ENCODE measurements at places on chromosomes 1 and 21.

DNA sequence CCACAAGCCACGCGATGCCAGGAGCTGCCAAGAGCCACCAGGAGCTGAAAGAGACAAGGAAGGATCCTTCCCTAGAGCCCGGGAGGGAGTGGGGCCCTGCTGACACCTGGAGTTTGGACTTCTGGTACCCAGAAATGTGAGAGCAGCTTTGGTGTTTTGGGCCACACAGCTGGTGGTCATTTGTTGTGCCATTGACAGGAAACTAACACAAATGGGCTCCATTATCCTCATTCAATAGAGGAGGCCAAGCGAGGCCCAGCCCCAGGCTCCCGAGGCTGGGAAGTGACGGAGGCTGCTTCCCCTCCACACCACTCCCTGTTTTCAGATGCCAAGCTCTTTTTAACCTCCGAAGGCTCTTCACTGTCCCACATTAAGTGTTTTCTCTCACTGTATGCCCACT lies 25.5 kb downstream of the DHRS3 start:
- DNase-seq = no peak

DNA sequence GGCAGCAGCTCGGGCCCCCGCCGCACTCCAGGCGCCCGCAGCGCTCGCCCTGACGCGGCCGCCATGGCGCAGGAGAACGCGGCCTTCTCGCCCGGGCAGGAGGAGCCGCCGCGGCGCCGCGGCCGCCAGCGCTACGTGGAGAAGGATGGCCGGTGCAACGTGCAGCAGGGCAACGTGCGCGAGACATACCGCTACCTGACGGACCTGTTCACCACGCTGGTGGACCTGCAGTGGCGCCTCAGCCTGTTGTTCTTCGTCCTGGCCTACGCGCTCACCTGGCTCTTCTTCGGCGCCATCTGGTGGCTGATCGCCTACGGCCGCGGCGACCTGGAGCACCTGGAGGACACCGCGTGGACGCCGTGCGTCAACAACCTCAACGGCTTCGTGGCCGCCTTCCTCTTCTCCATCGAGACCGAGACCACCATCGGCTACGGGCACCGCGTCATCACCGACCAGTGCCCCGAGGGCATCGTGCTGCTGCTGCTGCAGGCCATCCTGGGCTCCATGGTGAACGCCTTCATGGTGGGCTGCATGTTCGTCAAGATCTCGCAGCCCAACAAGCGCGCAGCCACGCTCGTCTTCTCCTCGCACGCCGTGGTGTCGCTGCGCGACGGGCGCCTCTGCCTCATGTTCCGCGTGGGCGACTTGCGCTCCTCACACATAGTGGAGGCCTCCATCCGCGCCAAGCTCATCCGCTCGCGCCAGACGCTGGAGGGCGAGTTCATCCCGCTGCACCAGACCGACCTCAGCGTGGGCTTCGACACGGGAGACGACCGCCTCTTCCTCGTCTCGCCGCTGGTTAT lies 2.8 kb downstream of the KCNJ9 start:
- DNase-seq = peak; percentile 55

GRCh38 chr1:154620751-154621150 lies 12.8 kb upstream of the ADAR start:
- no peak for DNase-seq

DNA sequence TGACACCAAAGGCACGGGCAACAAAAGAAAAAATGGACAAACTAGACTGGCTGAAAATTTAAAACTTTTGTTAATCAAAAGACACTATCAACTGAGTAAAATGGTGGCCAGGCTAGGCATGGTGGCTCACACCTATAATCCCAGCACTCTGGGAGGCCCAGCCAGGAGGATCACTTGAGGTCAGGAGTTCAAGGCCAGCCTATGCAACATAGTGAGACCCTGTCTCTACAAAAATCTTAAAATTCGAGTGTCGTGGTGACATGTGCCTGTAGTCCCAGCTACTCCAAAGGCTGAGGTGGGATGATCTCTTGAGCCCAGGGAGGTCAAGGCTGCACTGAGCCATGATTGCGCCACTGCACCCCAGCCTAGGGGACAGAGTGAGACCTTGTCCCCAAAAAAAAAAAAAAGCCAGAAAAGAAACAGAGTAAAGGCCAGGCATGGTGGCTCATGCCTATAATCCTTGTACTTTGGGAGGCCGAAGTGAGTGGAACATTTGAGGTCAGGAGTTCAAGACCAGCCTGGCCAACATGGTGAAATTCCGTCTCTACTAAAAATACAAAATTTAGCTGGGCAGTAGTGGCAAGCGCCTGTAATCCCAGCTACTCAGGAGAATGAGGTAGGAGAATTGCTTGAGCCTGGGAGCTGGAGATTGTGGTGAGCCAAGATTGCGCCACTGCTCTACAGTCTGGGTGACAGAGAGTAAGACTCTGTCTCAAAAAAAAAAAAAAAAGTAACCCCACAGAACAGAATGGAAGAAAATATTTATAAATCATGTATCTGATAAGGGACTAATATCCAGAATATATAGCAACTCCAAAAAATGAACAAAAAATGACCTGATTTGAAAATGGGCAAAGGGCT lies 8.0 kb downstream of the TUT4 start:
- no peak for DNase-seq

DNA sequence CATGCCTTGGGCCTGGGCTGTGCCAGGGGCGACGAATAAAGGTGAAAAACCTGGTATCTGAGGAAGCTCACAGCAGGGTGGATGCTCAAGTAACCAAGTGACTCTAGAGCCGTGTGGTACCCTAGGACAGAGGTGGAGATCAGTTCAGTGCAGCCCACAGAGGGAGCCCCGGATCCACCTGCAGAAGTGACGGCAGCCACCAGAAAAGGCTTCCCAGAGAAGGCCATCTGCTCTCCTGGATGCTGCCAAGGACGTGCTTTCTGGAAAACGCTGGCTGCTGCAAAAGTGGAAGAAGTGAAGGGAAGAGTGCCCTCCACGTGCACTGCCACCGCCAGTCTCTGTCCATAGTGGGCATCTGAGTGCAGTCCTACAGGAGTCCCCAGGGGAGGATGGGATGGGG lies 27.7 kb downstream of the TMCO4 start:
- DNase-seq = no peak

DNA sequence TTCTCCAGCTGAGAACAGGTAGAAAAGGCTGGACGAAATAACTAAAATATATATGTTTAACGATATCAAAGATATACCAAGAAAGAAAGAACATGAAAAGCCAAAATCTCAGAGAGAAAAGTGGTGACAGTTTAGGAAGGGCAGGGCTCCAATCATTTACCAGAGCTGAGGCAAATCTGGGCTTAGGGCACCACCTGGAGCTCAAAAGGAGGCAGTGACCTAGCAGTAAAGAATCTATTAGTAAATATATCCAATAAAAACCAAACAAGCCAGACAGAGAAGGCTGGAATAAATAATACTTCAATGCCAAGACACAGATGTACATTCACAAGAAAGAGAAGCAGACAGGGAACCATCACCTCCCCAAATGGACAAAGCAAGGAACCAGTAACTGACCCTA lies 43.5 kb downstream of the CHIA start:
- peak; percentile 15 for DNase-seq

DNA sequence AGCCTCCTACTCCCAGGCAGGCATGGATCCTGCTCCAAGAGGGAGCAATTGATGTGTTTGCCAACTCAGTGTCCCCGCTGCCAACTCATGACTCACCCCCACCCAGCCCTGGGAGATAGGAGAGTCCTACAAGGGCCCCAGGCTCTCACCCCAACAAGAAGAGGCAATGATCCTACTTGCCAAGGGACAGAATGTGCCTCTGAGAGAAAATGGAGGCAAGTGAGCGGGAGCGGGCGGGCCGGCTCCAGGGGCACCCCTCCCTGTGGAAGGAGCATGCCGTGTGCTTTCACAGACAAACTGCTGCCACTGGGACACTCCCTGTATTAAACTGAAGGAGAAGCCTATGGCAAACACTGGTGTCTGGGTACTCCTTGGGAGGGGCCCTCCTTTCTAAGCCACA lies 16.7 kb downstream of the PKP1 start:
- no peak for DNase-seq

GRCh38 chr1:18299441-18300338 lies 181.0 kb upstream of the KLHDC7A start:
- DNase-seq = no peak

DNA sequence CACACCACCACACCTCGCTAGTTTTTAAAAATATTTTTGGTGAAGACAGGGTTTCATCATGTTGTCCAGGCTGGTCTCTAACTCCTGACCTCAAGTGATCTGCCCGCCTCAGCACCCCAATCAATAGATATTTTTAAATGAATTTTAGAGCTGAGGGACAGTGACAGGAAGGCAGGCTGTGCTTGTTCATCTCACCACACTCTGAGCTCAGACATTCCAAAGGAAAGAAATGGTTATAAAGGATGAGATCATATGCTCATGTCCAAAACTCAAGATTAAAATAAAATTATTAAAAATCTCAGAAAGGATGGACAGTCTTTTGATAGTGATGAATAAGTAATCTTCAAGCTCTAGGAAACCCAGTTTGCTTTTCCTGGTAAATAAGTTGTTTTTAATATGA lies 40.9 kb downstream of the L1TD1 start:
- no peak for DNase-seq

- no peak for DNase-seq
These were observed 1.1 kb downstream of the CCDC17 start for GRCh38 chr1:45622524-45623394.

- no peak for DNase-seq
These were observed 28.3 kb downstream of the VWA5B1 start for GRCh38 chr1:20318971-20319370.

DNA sequence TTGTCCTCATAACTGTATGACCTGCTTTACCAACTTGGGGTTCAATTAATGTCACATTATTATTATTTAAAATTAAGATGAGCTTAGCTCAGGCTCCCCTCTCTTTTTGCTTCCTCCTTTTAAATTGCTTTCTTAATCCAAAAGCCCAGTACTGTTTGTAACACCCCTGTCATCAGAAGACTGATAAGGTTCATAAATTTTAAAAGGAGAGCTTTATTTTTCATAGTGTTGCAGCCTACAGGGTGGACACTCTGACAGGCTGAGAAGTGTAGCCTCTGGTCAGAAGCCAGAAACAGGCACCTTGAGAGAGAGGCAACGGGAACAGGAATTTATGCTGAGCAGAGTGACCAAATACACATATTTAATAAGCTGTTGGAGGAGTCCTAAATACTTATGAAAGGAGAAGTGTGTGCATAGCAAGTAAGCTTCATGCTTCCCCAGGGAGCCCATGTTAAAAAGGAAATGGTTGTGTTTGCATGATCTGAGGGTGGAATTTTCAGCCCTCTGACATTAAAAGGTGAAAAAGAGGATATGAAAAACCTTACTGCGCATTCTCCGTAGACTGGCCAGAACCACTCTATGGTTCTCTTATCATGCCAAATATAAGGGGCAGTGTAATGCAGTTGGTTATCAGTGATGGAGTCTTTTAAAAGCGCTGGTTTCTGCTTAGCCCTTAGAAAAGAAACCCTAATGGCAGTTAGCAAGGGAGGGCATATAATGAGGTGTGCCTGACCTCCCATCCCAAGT lies 30.5 kb upstream of the FGGY start:
- no peak for DNase-seq

- DNase-seq = no peak
These were observed 424 bp upstream of the NECAP2 start for GRCh38 chr1:16440131-16440469.

- no peak for DNase-seq
These were observed 2.3 kb downstream of the SRM start for GRCh38 chr1:11057477-11057876.

- no peak for DNase-seq
These were observed 40.4 kb upstream of the NTNG1 start for GRCh38 chr1:107100331-107100984.

DNA sequence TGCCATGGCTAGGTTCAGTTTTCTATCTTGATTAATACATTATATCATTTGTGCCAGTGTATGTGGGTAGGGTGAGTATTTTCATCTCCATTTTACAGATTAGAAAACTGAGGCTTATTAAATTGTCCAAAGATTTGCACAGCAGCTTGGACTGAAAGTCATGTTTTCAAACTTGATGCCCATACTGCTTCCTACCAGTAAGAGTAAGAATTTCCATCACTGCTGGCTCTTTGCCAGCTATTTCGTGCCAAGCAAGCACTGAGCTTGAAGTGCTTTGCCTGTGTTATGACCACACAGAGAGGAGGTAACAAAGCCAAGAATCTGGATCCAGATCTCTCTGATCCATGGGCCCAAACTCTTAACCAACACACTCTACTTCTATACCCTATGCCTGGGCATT lies 295.0 kb downstream of the VAV3 start:
- DNase-seq = no peak

GRCh38 chr21:42929969-42930368 lies 4.5 kb upstream of the ERVH48-1 start:
- DNase-seq = no peak

- DNase-seq = no peak
These were observed 5.4 kb upstream of the DEDD start for GRCh38 chr1:161137881-161138280.

DNA sequence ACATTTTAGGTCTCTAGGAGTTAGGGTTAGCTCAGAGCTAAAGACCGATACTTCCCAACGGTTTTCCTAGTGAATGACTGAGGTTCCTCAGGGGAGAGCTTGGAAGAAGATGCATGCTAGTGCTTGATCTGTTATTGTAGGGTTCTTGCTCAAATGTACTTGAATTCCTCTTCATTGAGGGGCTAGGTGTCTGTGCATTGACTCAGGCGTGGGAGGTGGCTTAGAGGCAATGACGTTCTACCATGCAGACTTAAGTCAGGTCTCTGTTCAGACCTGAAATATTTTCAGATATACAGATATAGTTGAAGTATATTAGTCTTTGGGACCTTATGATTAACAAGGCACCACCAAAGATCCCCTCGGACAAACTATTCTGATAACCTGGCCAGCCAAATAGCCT lies 23.5 kb downstream of the S100A10 start:
- DNase-seq = no peak

DNA sequence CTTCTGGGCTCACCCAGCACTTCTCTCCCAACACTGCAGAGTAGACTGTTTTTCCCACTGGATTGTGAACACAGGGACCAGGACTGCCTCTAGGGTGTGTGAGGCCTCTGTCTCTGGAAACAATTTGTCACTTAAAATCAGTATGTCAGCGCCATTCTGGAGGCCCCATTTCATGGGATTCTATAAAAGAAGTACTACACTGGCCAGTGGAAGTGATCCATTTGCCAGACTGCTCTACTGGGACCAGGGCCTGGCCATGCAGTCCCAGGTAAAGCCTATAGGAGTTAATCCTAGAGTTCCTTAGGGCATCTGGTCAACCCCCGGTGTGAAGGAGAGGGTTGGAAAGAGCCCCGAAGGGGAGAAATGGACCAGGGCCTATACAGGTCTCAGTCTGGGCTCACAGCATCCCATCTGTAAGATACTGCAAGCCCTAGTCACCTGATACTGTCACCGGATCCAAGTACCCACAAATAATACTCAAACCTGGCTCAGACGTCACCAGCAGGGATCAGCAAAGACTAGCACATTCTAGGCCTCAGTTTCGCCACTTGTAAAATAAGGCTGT lies 245.0 kb downstream of the FOXD2 start:
- DNase-seq = no peak

- no peak for DNase-seq
These were observed 76.4 kb downstream of the PTPRU start for GRCh38 chr1:29312469-29313461.

DNA sequence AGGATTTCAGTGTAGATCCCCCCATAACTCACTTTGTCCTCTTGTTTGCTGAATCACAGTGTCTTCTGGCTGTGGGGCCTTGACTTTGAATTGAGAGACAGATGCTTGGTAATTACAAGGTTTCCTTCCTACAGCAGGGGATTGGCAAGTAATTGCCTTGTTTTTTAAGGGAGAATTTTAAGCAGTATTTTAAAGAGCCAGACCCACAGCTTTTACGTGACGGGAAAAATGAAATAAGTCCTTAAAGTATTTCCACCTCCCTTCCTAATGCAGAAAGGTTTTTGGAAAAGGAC lies 41.0 kb downstream of the PGBD5 start:
- no peak for DNase-seq

Measured in stimulated activated CD8-positive, alpha-beta memory T cell treated with anti-CD3 and anti-CD28 coated beads, Interleukin-2, amount 100 ng/mL, for 1 hour (primary cell).